ENCODE measurements at places on chromosomes 3 and 15.

- no peak for DNase-seq
Measured at GRCh38 chr3:145967043-145967442, 193.9 kb downstream of the PLOD2 start.

DNA sequence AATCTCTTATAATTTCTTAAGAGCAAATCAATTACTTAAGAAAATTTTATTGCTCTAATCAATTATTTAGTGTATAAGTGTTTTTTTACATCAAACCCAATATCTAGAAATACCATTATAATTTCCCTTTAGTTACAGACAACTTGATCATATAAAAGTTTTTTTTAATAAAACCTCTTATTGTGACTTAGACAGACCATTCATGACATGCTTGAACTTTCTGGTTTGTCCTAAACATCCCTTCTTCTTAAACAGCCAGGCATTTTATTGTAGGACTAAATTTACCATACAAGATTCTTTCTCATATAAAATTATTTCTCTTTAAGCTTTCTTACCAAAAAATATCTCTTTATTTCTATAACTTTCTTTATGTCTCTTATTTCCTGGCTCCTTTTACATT, 164.5 kb downstream of the SUCNR1 start:
- DNase-seq: no peak

DNA sequence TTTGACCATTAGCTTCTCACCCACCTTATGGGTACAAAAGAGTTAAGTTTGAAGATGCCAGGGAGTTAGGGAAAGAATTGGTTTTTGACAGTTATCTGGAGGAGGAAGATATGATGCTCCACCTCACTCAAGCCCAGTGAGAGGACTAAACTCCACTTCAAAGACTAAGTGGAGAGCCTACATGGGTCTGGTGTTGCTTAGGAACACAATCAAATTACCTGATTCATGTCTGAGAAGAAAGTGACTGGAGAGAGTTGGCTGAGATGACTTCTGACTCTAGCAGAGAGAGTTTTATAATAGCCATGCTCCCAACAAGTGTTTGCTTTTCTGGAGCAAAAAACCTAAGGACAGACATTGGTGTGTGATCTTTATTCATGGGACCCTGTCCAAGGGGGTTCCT, 43.3 kb downstream of the SUCNR1 start:
- no peak for DNase-seq

- peak; percentile 18 for DNase-seq
Measured at GRCh38 chr15:72342385-72342784, 22.4 kb upstream of the CELF6 start.

DNA sequence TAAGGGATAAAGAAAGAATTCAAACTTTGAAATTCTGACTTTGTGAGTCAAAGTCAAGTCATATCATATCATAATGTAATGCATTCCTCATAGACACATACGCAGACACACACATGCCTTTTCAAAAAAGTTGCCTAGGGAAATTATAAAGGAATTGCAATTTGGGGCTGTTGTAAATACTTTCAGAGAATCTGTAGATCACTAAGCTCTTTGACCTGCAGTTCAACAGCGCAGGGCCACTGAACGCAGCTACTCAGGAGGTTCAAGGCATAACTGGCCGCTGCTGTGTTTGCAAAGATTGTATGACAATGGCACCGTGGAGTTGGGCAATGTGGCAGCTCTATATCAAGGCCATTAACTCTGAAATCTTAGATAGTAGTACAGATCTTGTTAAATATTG, 188.4 kb upstream of the THRB start:
- no peak for DNase-seq

DNA sequence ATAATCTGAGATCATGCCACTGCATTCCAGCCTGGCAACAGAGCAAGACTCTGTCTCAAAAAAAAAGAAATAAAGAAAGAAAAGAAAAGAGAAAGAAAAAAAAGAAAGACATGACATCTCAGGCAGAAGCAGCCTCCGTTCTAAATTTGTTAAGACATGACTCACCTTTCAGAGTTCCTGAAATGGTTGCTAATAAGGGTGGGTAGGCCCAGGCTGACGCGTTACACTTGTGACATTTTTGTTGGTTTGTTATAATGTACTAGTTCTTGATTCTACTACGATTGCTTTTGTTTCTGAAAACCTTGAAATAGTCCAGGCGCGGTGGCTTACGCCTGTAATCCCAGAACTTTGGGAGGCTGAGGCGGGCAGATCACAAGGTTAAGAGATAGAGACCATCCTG, 21.0 kb downstream of the SLC25A20 start:
- DNase-seq: no peak

DNA sequence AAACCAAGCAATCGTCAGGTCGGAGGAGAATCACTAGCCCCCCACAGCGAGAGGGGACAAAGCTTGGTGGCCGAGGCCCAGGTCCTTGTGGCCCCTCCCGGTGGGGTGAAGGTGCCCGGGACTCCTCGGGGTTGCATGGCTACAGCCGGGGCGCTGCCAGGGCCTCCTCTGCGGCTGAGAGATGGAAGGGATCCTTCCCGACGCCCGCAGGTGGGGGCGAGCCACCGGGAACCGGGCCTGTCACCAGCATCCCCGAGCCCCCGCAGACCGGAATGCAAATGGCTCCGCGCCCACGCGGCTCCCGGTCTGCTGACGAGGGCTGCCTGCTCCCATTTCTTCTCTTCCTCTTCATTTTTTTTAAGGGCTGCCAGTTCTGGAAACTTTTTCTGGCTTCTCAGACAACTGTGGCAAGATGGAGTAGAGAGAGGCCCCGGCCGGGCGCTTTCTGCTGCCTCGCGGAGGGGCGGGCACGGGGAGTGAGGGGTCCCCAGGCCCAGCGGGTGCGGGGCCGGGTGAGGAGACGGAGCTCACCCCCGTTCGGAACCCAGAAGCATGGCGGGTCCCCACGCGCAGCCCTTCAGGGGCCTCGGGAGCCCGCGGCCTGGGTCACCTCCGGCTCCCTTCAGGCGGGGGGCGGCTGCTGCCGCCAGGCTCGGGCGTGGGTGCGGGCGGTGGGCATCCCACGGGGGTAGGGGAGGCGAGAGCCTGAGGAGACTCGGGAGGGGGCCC, 27.5 kb downstream of the MELTF start:
- DNase-seq: no peak

DNA sequence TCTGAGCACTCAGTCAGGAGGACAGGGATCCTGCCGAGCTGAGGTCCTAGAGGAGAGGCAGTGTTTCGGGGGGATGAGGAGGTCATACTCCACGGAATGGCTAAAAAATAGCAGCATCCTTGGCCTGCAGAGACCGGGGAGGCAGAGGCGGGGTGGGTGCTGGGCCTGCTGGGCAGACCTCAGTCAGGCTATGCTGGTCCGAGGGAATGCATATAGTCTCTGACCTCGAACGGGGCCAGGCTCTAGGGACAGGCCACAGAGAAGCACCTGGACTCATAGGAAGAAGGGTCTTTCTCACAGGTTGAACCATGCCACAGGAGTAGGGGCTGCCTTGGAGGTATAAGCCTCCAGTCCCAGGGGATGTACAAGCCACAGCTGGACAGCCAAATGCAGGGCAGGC, 14.0 kb upstream of the SKIC8 start:
- DNase-seq: no peak

DNA sequence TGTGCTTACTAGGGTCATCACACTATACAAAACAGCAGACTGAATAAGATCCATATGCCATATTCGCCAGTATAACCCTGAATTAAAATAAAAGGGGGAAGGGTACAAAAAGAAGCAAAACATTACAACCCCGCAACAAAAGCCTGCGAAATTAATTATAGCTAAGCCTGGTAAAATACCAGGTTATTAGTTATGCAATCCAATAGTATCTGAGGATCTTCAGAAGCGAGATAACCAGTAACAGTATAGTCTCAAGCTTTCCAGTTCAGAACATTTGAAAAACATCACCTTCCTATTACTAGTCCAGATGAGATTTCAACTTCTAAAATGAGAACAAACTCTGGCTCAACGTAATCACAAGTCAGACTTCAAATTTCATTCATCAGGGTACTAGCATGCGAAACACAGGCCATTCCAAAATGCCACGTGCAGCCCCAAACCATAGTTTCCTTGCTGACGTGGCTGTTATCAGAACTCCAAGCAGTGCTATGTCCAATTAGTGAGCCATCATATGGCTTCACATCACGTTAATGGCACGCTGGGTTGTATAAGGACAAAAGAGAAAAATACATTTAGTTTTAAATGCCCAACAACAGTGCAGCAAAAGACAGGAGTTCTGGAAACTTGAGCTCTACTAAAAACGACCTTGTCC, 1.1 kb downstream of the SSR3 start:
- DNase-seq: peak; percentile 24

GRCh38 chr15:77417602-77418001, 2.3 kb downstream of the PEAK1 start:
- DNase-seq: no peak
